Aorta (tissue), 5 donors: ENCODE measurements at places on chromosomes 6 and 20.
A peak's percentile ranks its signal among the peaks of the same experiment; 100 is the strongest.

GRCh38 chr20:1209447-1210387 is 6.5 kb downstream of the C20orf202 start:
- DNase-seq, result no peak

DNA sequence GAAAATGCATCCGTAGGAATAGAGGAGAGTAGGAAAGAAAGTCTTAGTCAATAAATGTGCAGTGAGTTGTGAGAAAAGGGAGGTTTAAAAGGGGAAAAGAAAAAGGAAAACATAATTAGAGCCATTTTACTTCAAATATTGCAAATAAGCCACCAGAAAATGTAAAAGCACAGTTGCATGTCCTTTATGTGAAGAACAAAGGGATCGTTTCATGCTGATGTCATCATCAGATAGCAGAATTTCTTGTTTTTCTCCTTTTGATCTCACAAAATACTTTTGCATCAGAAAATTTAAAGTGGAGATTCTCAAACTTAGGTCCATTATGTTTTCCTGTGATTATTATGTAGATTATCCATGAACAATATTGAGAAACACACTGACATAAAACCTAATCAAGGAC is 166.7 kb downstream of the HAO1 start:
- no peak for DNase-seq

DNA sequence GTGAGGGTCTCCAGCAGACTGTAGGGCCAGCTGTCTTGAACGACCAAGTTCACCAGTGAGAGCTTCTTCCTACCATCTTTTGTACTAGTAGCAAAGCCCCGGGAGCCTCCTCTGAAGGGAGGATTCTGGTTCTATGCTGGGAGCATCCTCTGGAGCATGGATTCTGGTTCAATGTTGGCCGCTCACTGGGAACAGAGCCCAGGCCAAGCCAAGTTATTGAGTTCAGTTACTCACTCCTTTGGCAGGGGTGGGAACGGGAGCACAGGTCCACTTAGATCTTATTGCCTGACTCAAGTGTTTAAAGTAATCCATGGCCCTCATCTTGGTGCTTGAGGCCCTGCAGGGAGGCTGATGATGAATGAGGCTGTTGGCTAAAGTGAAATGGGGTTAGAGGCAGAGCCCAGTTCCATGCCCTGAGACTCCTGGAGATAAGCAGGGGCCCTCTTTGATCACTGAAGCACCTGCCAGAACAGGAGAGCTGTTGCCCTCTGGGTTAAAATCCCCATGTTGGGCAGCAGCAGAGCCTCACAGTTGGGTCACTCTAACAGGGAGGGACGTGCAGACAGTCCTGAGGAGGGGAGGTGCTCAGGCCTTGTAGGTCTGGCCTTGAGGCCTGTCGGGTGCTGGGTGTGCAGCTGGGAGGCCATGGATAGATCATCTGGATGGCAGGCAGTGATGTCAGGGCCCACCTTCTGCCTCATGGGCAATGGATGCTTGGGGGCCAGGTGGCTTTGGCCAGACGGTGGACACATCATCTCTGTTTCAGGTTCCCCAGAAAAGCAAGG is 98.3 kb upstream of the SYNDIG1 start:
- DNase-seq, result no peak

DNA sequence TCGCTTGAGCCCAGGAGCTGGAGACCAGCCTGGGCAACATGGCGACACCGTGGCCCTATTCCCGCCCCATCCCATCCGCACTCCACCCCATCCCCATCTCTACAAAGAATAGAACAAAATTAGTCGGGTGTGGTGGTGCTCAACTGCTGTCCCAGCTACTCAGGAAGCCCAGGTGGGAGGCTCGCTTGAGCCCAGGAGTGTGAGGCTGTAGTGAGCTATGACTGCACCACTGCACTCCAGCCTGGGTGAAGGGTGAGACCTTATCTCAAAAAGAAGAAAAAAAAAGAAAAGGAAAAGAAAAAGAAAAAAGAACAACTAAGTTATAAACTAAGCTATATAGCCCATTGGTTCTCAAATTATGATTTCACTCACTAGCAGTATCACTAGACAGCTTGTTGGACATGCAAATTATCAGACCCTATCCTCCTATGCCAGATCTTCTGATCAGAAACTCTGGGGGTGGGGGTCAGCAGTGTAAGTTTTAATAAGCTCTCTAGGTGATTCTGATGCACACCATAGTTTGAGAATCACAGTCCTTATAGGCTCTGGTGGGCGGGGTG is 491 bp upstream of the ITCH start:
- no peak for DNase-seq

- peak; percentile 74 for DNase-seq
These were observed 7.9 kb downstream of the CALHM4 start for GRCh38 chr6:116561377-116562018.

DNA sequence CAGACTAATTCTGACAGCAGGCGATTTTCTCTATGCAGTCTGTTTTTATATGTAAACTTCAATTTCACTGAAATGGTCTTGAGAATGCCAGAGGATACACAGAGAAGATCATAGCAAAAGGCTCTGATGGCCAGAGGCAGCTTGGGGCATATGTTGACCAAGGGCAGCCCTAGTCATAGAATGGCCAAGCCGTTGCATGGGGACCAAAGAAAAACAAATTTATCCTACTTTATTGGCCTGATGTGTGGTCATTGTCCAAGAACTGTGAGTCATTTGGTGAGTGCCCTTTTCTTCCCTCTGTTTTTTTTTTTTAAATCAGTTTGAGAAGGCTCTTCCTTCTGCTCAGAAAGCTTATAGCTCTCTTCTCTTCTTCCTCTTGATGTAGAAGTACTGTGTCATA is 5.8 kb downstream of the HDGFL1 start:
- DNase-seq, result no peak

GRCh38 chr6:143034689-143035334 is 25.9 kb upstream of the AIG1 start:
- no peak for DNase-seq

GRCh38 chr6:111114482-111114881 is 27.2 kb downstream of the SLC16A10 start:
- no peak for DNase-seq

DNA sequence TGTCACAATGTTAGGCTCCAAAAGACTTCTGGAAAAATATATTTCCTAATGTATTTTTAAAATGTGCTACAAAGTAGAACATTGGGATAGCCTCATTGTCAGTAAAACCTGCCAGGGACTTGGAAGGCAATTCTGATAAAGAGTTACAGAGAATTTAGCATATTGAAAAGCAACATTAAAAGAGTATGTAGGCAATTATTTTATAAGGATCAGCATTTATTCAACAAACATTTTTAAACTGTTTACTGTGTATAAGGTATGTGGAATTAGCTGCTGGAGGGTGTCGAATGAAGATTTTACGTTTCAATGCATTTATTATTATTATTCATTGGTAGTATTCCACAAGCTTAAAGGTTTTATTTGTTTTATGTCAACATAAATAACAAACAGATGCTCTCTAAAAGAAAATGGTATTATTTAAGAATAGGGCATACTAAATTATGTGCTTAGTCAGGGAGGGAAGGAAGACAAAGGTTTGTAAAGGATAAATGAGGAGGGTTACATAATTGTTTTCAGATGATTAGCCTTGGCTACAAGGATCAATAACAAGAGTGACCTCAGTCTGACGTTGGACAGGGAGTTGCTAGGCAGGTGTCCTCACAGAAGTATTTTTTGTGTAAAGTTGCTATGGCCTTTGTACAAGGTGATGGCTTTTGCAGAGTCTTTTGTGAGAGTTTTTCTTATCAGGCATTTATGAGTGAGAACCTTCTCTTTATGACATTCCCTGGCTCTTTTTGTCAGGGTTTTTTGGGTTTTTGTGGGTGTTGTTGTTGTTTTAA is 313.4 kb upstream of the PLCB4 start:
- DNase-seq, result no peak

- no peak for DNase-seq
These were observed 82.9 kb upstream of the SCAF8 start for GRCh38 chr6:154650351-154650750.

- DNase-seq, result no peak
These were observed 80.2 kb downstream of the IRAK1BP1 start for GRCh38 chr6:78947529-78947928.

DNA sequence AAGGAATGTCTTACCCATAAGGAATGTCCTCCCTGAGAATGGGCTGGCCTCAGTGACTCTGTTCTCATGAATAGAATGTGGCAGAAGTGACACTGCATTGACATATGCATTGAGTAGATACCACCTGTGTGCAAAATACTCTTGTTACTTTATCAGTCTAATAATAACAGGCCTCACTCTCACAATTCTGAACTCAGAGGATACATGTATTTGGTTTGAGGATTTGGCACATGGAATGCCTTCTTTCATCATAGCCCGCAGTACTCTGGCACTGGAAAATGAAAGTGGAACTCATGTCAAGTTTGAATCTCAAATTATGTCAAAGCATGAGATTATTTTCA is 52.9 kb upstream of the PLCB4 start:
- DNase-seq, result no peak

DNA sequence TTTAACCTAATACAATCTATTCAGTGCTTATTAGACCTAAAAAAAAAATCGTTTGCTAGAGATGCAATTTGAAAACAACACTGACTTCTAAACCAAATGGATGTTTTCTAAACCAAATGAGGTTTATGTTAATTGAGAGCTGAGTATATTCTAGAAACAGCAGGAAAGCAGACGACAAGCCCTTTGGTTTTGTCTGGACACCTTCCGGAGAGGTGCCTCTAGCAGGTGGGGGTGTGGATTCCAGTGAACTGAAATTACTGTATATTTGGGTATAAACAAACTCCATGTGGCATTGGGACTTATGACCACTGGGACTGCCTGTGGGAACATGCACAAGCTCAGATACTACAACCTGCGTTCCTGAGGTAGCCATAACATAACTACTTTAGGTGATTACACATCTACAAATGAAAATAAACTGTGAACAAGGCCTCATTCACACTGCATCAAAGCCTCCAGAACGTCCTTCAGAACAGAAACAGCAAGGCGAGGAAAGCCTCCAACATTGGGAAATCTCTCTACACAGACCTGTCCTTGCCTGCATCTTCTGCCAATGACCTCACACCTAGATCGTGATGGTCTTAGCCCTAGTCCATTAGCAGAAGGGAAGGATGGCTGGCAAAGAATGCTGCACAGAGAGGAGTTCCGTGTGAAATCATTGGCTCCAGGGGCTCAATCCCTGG is 206.8 kb upstream of the FOXQ1 start:
- no peak for DNase-seq

DNA sequence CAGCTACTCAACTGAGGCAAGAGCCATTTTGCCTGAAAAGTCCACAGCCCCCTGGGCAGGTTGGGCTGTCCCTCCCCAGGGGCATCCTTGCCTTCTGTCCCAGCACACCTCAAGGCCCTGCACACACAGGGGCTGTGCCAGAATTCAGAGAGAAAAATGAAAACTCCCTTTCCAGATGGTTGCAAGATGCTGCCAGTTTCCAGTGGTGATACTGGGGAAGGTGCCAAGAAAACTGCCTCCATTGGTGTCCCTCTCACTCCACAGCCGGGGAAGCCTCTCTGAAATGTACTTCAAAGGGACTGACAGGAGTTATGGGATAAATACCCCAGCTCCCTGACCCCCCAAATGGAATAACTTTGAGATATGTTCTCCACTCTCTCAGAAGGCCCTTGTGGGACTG is 154.2 kb upstream of the MAFB start:
- no peak for DNase-seq

DNA sequence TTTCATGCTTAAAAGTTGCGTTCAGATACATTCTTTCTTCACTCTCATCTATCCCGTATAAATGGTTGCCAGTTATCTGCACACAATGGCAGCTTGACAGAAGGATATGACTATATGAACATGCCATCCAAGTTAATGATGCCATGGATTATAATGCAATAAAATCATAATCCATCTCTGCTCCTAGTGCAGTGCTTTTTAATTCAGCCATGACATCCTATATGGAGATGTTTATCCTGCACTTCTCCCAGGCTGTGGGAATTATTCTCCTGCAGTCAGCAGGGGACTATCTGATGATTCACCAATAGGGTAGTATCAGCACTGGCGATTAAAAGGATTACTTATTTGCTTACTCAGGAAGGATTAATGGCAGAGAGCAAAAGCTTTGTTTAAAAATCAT is 273.8 kb downstream of the SAMD5 start:
- DNase-seq, result no peak

DNA sequence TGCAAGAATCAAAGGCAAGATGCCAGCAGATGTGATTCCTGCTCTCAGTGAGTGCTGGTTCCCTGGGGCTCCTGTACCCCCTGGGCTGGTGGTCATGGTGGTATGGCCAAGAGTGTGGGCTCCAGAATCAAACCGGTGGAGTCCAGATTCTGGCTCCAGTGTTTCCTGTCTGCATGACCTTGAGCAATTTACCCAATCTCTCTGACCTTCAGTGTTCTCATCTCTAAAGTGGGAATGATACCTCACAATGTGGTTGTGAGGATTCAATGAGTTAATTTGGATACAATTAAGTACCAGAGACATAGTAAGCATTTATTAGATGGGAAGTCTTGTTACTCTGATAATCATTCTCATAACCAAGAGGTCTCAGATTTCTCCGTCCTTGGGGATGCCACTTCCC is 218.4 kb upstream of the JARID2 start:
- DNase-seq, result no peak

DNA sequence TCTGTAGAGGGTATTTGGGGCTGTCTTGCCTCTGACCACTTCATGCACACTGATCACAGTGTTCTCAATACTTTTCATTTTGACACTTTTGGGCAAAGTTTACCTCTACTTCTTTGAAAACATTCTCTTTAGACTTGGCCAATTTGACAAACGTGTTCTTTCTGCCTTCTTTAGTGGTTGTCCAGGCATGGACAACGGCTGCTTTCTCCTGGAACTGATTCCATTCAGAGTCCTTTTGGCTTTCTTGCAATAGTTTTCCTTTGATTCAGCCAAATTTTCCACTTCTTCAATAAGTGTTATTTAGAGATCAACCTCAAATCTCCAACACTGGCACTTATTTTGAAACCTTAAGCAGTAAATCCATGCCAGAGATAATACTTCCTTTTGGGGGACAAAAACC is 6.7 kb upstream of the CST9 start:
- DNase-seq, result no peak

DNA sequence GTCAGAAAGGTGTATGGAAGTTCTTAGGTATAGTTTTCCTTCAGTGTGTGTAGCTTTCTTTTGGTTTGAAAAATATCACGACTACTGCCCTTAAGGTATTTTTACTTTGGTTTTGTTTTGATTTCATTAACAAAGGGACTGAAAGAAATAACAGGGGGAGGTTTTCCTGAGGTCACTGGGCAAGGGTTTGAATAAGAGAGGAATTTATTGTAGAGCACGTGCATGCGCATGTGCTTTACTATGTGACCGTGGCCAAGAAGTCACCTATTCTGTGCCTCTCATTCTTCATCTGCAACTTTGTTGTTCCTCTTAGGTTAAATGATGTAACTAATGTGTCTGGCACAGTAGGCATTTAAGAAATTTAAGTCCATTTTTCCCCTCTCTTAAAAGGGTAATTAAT is 4.1 kb upstream of the MAN1A1 start:
- no peak for DNase-seq

- no peak for DNase-seq
These were observed 150.6 kb upstream of the CDYL start for GRCh38 chr6:4625557-4625956.
